ENCODE measurements at places on chromosomes 7 and 10.

DNA sequence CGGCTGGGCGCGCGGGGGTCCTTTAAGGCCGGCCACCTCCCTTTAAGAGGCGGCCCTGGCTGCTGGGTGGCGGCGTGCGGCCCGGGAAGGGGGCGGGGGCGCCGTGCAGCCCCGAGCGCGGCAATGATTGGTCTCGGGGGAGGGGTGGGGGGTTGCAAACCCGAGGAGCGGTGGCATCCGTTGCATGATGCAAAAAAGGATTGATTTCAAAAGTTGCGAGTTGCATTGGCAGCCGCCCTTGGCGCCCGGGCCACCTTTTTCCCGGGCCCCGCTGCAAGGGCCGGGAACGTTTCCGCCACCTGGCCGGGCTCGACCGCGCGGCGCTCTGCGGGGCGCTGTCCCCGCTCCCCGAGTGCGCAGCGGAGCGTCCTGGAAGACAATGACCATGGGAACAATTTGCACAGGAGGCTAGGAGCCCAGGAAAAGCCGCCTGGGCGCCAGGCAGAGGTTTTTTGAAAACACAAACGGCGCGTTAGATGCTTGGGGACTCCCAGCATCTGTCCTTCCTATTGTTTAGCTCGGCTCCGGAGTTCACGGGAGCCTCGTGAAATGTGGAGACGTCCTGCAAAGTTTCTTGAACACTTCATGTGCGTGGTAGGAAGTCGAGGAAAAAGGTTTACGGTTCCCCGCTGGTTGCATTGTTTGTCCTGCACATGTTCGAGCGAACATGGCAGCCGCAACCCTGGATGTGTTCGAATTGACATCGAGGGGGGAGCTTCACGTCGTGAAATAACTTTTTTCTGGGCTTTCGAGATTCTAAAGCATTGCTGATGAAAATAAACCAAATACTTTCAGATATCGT lies at the start of gene SEPHS1:
Gene SEPHS1 (minus strand): TSS at position 78 of the 802 bp plus-strand sequence. CDS start 3,343 bp downstream, outside the sequence.
- peak; percentile 74 for DNase-seq

DNA sequence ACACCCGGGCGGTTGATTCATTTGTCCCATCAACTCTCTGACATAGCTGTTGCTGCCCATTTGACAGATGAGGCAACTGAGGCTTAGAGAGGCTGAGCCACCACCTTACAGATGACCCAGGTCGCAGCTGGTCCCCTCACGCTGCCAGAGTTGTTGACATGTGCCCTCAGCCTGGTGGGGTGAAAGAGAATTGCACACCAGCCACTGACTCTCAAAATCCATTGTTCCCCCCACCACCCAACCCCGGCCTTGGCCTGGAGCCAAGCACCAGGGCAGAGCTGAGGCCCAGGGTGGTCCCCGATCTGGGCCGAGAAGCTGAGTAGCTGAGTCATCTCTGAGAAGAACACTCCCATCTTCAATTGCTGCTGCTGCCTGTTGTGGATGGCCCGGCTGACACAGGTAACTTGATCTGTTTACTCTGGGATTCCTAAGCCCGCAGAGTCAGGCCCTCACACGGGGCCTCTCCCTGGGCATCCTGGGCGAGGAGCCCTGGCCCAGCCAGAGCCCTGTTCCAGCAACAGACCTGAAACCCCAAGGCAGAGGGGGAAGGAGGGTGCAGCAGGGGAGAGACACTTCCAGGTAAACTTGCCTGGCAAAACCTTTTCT lies 27.5 kb downstream of the PVRIG start:
- no peak for DNase-seq

GRCh38 chr10:107611115-107611514 lies 446.6 kb upstream of the SORCS1 start:
- DNase-seq: no peak

DNA sequence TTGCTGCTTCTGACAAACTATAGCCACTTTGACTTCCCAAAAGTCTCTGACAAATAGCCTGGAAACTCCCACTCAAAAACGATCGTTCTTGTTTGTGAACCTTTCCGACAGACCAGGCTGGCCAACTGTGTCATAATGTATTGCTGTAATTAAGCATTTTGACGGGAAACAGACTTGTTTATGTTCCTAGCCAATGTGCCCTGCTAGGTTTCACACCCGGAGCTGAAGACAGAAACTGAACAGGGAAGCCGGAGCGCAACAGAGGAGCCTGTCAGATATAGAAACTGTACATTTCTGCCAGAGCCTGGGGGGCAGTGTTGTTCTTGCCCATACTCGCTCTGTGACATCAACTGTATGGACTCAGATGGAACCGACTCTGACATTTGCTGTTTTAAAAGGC lies 55.3 kb upstream of the C7orf33 start:
- peak; percentile 22 for DNase-seq

DNA sequence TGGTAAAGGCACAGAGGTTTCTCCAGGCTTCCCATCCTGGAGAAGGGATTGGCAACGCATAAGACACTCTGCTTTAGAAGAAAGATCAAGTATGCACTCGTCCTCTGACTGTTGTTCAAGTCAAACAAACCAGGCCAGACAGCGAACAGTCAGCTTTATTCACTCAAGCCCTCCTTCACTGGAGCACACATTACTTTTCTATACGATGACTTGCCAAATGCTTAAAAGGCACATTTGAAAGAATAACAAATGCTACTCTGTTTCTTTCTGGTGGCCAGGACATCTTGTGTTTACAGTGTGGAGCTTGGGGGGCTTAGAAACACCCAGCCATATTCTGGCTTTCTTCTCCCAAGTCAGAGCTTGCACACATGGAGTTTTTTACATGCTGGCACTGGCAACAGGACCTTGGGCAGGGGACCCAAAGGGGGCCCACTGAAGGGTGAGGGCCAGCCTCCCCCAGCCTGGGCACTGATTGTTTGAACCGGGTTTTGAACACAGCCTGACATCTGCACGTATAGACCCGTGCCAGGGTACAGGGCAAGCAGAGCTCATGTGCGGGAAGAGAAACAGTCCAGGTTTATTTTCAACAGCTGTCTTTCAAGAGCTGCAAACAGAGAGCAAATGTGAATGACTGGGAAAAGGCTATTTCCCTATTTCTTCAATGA lies 33.3 kb upstream of the FGFR2 start:
- DNase-seq: no peak

DNA sequence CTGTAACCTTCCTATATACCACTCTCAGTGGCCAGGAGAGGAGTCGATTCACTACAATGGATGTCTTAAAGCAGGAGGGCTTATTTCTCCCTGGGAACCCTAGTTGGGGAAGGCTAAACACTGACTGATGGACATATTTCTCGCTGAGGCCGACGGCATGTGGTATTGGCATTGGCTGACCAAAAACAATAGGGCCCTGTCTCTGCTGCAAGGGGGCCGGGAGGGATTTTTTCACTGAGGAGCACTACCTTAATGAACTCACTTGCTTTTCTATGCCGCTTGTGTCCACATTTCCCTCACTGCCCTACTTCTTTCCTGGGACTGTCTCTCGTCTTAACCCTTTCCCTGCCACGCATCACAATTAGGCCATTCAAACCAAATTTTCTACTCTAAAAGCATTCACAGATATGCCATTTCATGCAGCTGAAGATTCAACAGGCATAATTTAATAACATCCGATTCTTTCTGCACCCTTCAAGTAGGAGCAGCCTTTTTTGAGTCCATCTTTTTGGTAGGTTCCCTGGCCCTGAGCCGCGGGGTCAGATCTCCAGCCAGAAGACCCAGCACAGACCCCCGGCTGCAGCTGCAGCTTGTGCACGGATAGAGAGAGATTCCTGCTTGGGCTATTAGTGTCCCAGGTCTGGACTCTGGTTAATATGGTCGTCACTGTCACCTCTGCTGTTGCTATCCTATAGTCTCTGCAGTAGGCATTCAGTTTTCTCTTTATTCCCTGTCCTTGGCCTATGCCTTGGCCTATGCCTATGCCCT lies 118.7 kb downstream of the HIPK2 start:
- DNase-seq: no peak

GRCh38 chr7:25117226-25118047 lies 7.6 kb downstream of the CYCS start:
- DNase-seq: no peak

DNA sequence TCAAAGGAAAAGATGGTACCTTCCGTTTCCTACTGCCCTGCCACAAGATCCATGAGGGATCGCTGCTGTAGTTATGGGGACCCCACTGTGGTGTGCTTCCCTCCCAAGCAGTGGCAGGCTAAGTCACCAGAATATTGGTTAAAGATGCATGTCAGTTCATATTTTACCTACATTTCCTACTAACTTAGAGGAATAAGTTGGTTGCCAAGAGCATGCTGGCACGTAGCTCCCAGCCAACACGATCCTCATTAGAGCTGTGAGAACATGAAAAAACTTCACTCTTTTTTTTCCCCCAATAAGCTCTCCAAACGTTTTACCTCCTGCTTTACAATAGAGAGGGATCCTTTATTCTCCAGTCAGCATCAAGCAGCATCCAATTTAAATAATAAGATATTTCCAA lies 203.7 kb downstream of the TRIL start:
- no peak for DNase-seq

DNA sequence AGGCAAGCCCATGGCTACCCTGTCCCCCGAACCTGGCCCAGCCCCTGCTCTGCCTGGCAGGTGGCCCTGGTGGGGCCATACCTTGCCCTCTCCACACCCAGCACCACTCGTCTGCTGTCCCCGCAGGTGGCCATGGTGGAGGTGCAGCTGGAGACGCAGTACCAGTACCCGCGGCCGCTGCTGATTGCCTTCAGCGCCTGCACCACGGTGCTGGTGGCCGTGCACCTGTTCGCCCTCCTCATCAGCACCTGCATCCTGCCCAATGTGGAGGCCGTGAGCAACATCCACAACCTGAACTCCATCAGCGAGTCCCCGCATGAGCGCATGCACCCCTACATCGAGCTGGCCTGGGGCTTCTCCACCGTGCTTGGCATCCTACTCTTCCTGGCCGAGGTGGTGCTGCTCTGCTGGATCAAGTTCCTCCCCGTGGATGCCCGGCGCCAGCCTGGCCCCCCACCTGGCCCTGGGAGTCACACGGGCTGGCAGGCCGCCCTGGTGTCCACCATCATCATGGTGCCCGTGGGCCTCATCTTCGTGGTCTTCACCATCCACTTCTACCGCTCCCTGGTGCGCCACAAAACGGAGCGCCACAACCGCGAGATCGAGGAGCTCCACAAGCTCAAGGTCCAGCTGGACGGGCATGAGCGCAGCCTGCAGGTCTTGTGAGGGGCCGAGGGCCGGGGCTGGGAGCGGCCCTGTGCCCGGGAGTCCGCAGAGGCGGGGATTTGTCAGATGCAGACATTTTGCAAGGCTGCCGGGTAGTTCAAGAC lies 13.2 kb downstream of the ORAI2 start:
- no peak for DNase-seq

DNA sequence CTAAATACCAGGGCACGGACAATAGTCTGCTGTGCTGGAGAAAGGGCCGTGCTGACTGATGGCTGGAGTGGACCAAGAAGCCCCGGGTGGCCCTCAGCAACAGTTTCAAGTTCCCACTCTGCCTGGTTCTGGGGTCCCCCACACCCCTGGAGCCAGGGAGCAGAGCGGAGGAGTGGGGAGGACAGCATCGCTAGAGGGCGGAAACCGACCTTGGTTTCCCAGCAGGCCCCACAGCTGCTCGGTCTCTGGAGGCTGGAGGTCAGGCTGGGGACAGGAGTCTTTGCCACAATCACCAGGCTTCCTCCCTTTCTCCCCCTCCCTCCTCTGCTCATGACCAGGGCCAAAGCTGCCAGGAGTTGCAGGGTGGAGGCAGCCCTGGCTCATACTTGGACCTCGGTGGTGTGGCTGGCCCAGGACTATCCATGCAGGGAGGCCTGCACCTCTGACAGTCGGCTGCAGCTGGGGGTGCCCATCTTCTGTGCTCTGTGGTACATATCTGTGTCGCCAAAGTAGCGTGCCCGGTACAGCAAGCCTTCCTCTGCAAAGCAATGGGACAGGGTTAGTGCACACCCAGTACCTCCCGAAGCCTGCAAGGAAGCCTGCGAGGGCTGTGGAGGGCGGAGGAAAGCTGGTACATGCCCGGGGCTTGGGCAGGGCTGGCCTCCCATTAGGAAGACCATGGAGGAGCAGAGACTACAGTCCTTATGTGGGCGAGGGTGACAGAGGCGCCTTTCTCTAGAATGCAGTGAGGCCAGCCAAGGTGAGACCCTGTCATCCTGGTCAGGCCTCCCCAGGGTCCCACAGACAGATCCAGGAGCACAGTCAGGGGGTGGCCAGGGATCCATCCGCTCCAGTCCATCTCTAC lies 19.1 kb downstream of the DNAJB12 start:
- DNase-seq: no peak

- no peak for DNase-seq
Measured at GRCh38 chr10:132388891-132389432, 8.0 kb upstream of the PWWP2B start.

DNA sequence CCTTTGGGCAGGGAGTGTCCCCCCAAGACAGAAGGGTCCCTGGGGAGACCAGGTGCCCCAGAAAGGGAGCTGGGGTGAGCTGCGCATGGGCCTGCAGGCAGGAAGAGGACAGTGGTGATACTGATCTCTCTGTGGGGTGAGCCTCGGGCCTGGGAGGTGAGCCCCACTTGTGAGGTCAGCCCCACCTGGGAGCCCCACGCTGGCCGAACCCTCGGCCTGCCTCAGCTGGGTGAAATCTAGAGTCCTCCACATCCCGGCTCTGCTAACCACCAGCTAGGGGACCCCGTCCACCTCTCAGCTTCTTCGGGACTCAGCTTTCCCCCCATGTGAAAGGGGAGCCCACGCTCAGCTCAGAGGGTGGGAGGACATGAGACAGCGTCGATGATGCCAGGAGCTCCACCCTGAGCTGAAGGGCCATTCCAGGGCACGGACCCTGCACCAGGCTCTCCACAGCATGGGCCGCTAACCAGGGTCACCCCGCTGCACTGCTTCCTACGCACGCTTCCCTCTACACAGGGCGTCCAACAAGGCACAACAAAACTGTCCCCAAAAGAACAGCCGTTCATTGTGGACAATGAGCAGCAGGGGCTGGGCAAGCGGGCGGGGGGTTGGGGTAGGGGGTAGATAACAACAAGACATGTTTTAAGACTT lies 48.7 kb downstream of the CAMK2B start:
- DNase-seq: no peak

DNA sequence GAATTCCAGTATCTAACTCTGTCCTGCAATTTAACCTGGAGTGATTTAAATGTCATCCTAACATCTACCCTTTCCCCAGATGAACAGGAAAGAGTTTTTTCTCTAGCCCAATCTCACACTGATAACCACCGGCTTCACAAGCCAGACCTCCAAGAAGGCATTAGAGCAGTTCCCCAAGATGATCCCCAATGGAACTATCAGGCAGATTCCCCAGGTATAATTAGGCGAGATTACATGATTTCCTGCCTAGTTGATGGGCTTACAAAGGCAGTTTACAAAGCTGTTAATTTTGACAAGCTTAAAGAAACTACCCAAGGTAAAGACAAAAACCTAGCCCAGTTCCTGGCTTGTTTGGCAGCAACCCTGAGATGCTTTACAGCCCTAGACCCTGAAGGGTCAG lies 14.1 kb upstream of the NT5C2 start:
- DNase-seq: no peak

GRCh38 chr7:17318146-17318545 lies 19.7 kb downstream of the AHR start:
- DNase-seq: no peak

DNA sequence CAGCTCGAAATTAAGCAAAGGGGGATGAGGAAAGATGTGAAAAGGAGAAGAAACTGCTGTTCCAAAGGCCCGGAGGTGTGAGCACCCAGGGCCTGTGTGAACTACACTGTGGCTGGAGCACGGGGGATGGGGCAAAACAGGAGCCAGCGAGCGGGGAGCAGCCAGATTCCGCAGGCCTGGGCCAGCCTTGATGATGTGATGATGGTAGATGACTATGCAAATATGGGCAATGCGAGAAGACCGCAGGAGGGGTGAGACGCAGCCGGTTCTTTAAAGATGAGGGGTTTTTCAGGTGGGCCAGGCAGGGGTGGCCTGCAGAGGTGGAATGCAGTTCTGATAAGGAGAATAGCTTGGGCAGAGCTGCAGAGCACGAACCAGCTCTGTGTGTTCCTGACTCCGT lies 61.5 kb downstream of the LANCL2 start:
- no peak for DNase-seq
